ENCODE measurements at places on chromosomes 6 and 20. TPM values are rescaled to one million over a fixed set of nuclear protein-coding genes. Genes with fewer than 3 reads are reported as not detected.

The TSHZ2 gene
- 34.1 TPM for total RNA-seq

The ADGRF4 gene
- not detected for total RNA-seq

The SLC26A8 gene
- not detected for total RNA-seq

The FOXA2 gene
- total RNA-seq = not detected

DNA sequence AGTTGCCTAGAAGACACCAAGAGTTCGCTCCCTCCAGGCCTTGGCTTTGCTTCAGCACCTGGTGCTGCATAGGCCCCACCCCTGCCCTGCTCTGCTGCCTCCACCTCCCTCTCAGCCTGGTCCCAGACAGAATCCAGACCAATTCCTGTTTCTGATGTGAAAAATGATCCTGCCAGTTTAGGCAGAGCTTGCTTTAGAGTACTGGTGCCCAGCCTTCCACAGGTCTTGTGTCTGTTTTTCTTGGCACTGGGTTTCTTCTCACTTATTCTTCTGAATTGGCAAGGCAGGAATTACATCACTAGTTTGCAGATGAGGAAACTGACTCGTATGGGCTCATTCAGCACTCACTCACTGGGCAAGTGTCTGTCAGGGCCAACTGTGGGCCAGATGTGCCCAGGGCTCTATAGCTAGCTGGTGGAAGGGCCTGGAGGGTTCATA is 53.0 kb downstream of the HLA-A start:
- DNase-seq = no peak

DNA sequence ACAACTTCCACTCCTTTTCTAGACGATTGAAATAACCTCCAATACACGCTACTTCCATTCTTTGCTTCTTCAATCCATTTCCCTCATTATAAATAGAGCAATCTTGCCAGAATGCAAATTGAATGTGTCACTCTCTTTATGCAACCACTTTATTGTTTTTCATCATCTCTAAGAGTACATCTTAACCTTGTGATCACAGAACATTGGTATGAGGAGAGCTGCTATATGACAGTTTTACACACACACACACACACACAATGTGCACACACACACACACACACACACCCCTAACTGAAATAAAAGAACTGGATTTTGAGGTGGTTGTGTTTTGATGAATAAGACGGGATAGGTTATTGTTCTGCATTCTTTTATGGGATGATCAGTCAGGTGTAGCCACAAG is 187.0 kb downstream of the HDGFL1 start:
- no peak for DNase-seq

GRCh38 chr6:108707328-108707976 is 140.8 kb upstream of the ARMC2 start:
- no peak for DNase-seq

- no peak for DNase-seq
These were observed 159.6 kb downstream of the TMEM200A start for GRCh38 chr6:130525408-130525807.

DNA sequence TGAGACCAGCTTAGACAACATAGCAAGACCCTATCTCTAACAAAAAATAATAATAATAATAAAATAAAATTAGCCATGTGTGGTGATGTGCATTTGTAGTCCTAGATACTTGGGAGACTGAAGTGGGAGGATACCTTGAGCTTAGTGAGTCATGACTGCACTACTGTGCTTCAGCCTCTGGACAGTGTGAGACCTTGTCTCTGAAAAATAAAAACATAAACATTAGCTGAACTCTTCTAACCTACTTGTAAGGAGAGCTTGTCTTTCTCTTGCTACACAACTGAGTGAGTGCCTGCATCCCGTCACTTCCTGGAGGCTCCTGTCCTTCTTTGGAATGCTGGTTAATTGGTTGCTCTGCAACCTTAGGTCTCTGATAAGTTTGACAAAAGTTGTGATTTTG is 5.1 kb upstream of the DBNDD2 start:
- DNase-seq = no peak

DNA sequence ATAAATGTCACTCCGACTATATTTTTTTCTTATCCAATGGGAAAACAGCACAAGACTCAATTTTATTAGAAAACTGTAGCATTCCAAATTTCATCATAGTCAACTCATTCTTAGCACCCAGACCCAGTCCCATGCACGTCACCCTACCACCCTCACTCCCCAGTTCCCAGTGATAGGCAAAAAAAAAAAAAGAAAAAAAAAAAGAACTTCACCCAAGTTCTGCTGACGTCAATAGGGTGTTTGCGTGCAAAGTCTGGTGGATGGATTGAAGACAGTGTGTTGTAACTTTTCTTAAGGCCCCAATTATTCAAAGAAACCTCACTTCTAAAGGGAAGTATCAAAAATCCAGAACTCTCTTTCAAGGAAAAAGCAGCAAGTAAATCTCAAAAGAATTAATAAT is 213.9 kb upstream of the PRDM1 start:
- no peak for DNase-seq

GRCh38 chr6:101058296-101058695 is 177.2 kb upstream of the ASCC3 start:
- DNase-seq = no peak

- no peak for DNase-seq
These were observed 8.5 kb downstream of the MRPS18A start for GRCh38 chr6:43679057-43679456.

DNA sequence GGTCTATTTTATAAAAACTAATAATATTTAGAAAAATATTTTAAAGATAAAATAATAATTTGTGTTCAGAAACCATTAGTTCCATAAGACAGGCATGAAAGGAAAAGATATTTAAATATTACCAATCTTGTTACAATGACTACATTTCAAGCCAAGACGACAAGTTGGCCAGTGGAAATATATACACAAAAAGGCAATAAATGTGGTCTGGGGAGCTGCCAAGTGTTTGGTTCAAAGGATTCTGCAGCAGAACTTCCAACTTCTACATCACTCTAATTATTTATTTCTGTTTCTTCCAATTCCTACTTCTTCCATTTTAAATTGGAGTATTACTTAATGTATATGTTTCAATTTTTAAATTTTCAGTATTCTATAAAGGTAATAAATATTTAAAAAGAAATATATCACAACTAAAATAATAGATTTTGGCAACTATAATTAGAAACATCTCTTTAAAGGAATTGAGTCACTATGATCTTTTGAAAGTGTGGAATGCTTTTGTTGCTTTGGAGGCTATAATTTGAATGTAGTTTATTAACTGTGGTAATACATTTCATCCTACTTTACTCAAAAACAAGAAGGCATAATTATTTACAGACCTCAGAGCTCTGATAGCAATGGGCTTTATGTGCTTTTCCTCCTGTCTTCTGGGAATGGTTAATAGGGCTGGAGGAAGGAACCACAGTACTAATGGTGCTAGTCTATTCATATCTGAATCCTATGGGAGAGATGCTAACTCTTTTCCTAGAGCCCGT is 129.7 kb upstream of the FAM184A start:
- DNase-seq = no peak

- no peak for DNase-seq
These were observed 96.4 kb downstream of the MOXD1 start for GRCh38 chr6:132304891-132305305.

- DNase-seq = no peak
These were observed 75.1 kb downstream of the ARID1B start for GRCh38 chr6:156852147-156852857.

DNA sequence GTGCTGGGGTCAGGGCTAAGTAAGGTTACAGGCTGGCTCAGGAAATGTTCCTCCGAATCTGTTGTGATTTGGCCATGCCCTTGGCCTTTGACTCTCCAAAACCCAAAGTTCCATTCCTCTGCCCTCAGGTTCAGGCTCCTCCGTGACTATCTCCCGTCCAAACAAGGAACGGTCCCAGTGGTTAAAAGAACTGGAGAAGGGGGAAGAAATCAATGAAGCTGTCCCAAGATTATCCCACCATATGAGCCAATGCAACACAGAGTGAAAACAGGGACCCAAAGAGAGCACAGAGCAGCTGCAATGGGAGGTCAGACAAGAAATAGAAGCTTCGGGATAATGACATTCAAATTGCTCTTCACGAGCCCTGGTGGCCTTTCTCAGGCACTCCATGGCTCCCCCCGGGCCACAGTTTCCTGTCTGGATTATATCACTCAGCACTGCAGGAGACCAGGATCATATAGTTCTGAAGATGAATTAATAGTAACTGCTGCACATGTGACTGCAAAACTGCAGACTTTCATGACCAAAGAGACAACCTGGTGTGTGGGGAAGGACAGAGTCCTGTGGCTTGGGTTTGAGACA is 211.3 kb downstream of the ZNF217 start:
- DNase-seq = no peak

GRCh38 chr6:11194356-11195218 is 37.9 kb downstream of the NEDD9 start:
- no peak for DNase-seq

- no peak for DNase-seq
These were observed 107.6 kb downstream of the THBS2 start for GRCh38 chr6:169145991-169146501.

DNA sequence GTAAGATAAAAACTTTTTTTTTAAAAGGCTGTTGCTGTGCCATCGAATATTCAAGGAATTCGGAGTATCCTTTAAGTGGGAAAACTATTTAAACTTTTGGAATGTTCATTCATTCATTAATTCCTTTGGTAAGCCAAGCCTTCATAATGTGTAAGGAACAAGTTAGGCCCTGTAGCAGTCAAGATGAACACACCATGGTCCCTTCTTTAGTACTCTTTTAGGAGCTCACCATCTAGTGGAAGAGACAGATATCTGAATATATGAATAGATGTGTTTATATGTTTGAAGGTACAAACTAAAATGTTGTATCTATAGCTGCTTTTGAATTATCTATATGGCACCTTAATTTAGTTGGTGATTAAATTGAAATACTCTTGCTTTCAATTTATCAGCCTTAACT is 5.8 kb downstream of the SPO11 start:
- no peak for DNase-seq

GRCh38 chr6:83226517-83226916 is 33.4 kb downstream of the RWDD2A start:
- DNase-seq = no peak

- no peak for DNase-seq
These were observed 37.6 kb upstream of the EPB41L1 start for GRCh38 chr20:36116807-36117441.

DNA sequence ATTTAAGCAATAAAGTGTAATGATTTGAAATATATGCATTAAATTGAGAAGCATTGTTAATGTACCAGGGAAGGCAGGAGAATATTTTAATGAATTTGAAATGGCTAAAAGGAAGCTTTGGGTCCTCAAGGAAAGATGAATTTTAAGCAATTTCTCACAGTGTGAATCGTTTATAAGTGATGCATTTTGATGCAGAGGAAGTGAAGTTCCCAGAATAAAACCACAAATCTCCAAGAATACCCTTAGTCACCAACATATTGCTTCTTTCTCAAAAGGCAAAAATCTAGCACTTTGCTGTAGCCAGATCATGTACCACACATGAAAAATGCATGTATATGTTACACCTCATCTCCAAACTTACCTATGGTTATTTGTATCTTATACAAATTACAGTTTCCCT is 11.7 kb downstream of the TPD52L1 start:
- DNase-seq = no peak

DNA sequence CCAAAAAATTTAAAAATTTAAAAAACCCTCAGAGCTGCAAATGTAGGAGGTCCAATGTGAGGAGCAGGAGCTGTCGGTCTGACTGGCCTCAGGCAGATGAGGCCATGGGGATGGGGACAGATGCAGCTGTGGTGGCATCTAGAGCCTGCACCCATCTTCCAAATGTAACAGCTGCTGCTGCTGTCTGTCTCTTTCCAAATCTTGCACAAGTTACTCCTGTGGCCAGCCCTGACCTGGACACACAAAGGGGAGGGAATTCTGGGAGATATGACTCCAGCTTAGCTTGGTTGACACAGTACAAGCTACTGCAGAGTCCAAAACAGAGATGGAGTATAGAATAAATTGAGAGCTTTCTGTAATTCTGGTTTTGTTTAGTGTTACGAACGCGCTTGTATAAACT is 115.2 kb downstream of the PRND start:
- DNase-seq = no peak

GRCh38 chr6:83815631-83816272 is 37.4 kb upstream of the RIPPLY2 start:
- DNase-seq = no peak
